ENCODE measurements at places on chromosomes 3 and 15.

DNA sequence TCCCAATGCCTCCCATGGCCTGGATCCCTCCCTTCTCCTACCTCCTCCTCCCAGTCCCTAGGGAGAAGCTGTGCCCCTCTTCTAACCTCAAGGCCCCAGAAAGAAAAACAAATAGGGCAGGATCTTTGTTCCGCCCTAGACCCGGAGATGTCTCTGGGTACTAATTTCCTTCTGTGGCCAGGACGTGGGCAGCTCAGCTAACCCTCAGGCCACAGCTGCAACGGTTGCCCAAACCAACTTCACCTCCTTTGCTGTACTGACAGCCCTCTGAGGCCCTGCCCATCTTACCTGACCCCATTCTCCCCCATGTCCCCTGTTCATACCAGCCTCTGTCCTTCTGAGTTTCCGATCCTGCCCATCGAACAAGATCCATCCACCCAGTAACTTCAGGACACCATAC is 70.7 kb downstream of the SRGAP3 start:
- no peak for DNase-seq

DNA sequence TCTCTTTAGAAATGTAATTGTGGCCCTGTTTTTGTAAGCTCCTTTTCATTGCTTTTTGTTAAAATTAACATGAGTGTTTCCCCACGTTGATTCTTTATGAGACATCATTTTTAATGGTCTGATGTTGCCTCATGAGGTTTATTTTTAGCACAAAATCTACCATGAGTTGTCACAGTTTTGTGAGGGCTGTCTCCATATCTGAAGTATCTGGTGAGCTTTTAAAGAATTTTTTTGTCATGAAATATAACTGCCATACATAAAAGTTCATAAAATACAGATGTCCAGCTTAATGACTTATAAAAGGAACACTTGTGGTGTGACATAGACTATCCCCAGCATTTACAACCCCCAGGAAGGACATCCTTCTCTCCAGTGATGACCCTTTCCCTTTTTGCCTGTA is 34.3 kb upstream of the CEMIP start:
- no peak for DNase-seq

- DNase-seq = no peak
Observed at GRCh38 chr15:57873564-57874209, 167.2 kb downstream of the POLR2M start.

DNA sequence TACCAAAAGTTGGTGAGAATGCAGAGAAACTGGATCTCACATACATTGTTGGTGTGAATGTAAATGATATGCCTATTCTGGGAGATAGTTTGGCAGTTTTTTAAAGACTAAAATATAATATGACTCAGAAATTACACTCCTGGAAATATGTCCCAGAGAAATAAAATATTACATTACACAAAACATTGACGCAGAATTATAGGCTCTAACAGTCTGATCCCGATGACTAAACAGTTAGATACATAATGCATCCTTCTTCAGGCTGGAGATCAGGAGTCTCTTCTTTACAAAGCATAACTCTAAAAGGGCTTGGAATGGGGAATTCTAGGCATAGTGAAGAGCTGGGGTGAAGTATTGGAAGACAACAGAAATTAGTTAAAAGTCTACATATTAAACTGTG is 586.2 kb upstream of the NECTIN3 start:
- DNase-seq = no peak

DNA sequence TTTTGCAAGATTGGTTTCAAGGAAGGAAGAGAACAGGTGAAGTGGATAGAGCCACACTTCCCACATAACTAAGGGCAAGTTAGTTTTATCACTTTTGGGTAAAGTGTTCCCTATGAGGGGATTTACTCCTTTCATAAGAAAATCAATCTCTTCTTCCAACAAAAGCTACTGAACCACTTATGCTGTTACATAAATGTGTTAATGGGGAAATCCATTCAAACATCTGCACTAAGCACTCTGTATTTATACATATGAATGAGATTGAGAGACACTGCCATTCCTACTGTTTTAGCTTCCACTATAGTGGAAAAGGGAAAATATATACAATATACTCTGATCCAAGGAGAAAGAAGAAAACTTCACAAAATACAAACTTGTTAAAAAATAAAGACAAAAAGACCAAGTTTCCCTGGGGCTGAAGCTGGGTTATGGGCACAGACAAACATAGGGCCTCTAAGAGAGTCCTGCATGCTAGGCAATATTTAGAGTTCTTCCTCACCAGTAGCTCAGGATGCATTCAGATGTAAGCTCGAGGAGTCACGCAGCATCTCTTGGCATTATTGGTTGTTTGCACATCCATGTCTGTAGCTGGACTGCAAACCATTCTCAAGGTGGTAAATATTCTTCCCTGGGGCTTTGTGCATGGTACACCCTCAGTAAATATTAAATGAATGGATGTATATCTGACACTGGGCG is 454.2 kb downstream of the FGF12 start:
- DNase-seq = no peak

DNA sequence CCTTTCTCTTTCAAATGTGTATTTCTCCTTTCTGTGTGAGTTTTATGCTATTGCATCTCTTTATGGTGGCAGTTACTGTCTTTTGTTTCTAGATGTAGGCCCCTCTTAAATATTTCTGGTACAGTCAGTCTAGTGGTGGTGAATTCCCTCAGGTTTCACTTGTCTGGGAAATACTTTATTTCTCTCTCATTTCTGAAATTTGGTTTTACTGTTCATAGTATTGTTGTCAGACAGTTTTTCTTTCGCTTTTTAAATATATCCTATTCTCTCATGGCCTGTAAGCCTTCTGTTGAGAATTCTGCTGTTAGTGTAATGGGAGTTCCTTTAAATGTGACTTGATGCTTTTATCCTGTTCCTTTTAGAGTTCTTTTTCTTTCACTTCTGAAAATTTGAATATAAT is 874.0 kb downstream of the PLOD2 start:
- no peak for DNase-seq

GRCh38 chr3:162704238-162704637 is 1207.6 kb downstream of the OTOL1 start:
- DNase-seq = no peak

DNA sequence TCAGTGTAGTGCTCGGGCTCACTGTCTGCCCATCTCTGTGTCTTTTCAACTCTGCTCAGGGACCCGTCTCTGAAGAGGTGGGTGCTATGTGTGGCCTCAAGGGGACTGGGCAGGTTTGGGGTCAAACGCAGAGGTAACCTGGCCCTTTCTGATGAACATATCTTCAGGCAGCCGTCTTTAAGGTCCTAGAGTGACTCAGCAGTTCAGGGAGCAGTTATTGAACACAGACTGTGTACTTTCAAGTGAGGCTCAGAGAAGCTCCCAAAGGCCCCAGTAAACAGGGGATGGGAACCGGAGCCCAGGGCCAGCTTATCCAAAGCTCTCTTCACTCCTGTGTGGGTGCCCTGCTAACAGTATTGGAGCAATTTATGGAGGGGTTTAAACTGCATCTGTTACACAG is 73.1 kb downstream of the WDR76 start:
- DNase-seq = no peak

DNA sequence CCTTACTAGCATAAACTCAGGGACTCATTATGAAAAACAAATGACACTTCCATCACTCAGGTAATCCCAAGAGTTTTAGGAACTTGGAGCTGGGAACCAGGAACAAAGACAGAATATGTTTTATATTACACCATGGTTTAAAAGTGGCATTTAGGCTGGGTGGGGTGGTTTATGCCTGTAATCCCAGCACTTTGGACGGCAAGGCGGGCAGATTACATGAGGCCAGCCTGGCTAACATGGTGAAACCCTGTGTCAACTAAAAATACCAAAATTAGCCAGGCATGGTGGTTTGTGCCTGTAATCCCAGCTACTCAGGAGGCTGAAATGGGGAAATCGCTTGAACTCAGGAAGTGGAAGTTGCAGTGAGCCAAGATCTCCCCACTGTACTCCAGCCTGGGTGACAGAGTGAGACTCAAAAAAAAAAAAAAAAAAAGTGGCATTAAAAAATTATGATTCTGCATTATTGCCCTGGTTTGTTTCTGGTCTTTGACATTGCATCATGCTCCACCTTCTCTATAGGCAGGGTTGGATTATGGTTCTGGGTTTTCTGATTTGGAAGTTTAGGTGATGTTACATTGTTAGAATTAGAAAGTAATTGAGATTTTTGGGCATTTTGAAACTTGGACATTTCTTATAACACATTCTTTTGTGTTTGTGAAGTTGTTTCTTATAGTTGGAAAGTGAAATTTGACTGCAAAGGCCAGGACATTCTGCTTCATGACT is 19.0 kb downstream of the SQOR start:
- DNase-seq = no peak

GRCh38 chr3:49213541-49213943 is 42.1 kb downstream of the KLHDC8B start:
- DNase-seq = no peak

DNA sequence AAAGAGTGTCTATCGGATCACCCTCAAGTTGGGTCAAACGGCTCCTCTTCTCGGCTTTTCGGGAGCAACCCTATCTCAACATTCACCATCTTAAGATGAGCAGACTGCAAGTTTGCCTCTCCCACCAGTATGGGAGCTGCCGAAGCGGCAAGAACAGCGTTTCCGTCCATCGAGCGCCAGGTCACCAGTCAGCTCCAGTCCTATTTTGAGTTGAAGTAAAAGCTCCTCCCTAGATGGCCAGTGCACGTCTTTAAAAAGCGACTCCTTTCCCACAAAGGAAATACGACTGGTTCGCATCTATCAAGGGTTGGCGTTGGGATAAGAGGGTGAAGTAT is 369 bp upstream of the U2SURP start:
- DNase-seq = no peak

- no peak for DNase-seq
Observed at GRCh38 chr3:150528354-150528797, 17.9 kb downstream of the SERP1 start.

GRCh38 chr3:188605231-188605630 is 451.3 kb downstream of the LPP start:
- DNase-seq = no peak

DNA sequence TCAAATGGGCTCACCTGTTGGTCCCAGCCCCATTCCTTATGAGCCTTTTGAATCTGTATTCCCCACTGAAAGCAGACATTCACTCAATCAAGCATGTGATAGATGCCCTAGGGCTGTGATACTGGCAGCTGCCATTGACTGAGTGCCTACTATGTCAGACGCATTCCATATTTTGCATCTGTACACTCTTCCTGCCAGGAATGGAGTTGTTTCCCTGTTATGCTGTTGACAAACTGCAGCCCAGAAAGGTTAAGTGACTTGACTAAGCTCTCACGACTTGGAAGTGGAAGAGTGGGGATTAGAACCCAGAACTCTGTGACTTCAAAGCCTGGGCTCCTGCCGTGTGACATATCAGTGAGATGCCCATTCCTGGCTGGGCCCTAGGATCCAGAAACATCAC is 211.4 kb downstream of the RPLP1 start:
- no peak for DNase-seq

GRCh38 chr15:36430726-36431265 is 148.6 kb upstream of the CDIN1 start:
- no peak for DNase-seq

GRCh38 chr3:49026536-49026935 is 2.7 kb downstream of the IMPDH2 start:
- DNase-seq = no peak

GRCh38 chr15:55770261-55770660 is 27.3 kb upstream of the PRTG start:
- DNase-seq = no peak

- no peak for DNase-seq
Observed at GRCh38 chr3:67215690-67216089, 217.6 kb downstream of the KBTBD8 start.

DNA sequence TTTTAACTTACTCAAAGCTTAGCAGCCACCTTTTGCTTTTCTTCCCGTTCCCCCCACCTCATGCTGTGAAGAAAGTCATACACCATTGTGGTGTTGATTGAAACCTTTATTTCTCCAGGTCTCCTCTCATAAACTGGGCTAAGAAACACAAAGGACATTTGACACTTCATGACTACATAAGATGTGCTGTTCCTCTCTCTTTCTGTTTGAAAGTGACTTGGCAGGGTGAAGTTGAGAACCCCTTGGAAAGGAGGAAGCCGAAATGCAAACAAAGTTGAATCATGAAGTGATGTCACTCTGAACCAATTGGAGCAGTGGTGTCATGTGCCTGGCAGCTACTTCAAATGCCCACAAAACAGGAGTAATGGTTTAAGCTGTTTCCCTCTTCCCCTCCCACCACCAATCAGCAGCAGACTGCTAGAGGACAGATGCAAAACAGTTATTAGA is 174.7 kb downstream of the IGF1R start:
- DNase-seq = no peak

GRCh38 chr3:131597816-131598215 is 95.0 kb upstream of the MRPL3 start:
- no peak for DNase-seq

- no peak for DNase-seq
Observed at GRCh38 chr3:146093896-146094295, 67.1 kb downstream of the PLOD2 start.

DNA sequence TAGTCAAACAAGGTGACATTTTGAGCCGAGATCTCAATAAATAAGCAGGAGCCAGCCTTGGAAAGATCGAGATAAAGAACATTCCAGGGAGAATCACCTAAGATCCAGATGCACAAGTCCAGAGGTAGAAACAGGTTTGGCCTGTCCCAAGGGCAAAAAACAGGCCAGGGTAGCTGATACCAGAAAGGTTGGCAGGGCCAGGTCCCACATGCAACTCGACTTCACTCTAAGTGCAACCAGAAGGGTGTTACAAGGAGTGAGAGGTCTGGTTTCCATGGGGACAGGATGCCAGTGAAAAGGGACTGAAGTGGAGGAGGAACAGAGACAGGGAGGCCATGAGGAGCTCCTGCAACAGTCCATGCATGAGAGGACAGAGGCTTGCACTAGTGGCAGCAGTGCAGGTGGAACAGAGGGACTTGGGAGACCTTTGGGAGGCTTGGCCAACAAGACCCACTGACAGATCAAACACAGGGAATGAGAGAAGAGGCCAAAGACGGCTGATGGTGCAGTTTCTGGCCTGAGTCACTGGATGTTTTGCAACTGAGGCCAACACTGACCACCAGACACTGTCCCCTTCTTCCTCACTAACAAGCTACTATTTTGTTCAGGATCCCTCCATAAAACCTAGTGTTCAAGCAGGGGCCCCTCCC is 5.2 kb downstream of the TPRA1 start:
- DNase-seq = no peak

- DNase-seq = no peak
Observed at GRCh38 chr15:41928637-41929620, 35.1 kb upstream of the SPTBN5 start.

DNA sequence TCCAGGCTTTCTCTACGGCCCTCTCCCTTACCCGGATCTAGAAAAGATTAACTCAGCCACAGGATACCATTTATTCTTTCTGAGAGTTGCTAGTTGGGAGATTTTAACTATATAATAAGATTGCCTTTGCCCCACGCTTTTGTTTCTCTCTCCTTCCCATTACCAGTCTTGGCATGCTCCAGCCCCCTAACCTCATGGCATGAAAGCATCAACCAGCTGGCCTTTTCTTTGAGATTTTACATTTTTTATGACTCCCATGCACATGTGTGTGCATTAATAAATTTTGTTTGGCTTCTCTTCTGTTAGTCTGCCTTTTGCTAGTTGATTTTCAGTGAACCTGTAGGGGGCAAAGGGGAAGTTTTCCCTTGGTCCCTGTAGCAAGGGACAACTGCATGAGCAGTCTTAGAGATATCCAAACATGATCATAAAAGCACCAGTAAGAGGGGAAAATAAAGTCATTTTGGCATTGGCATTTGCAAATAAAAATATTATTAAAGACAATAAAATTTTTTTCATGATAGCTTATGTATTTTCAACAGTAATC is 73.6 kb downstream of the OXSM start:
- DNase-seq = no peak

- DNase-seq = no peak
Observed at GRCh38 chr3:4841776-4842440, 137.3 kb upstream of the BHLHE40 start.

- no peak for DNase-seq
Observed at GRCh38 chr3:118059096-118059495, 975.5 kb downstream of the IGSF11 start.

All from D341Med (cell line).